Panc1 (cell line): ENCODE measurements at places on chromosomes 2 and 18. TPM values are rescaled to one million over a fixed set of nuclear protein-coding genes. Genes with fewer than 3 reads are reported as not detected.

GRCh38 chr18:61882296-61883004 lies 10.4 kb downstream of the RNF152 start:
- H3K4me3 ChIP-seq, result no peak overlapping the region
- no peaks in the 10 kb centered on the region for H3K27me3 ChIP-seq
- H3K4me1 ChIP-seq, result no peaks in the 10 kb centered on the region
- no peak for DNase-seq

Gene COPS7B
- total RNA-seq, result 41.3 TPM

DNA sequence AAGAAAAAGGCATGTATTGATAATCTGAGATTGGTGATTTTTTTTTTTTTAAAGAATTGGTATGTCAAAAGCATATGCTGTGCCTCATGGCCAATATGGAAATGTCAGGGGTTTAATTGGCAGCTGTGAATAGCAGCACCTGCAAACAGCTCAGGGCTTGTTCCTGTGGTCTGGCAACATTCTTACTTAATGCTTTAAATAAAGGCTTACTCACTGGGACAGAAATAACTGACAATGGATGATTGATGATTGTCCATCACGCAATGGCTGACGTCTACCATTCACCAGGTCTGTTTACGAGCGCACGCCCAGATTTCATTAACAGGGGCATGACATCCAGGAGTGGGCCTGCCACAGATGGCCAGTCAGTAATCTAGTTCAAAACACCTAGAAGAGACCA lies 66.7 kb downstream of the ETAA1 start:
- H3K36me3 ChIP-seq, result no peaks in the 10 kb centered on the region
- H3K27me3 ChIP-seq, result no peaks in the 10 kb centered on the region
- no peak overlapping the region for H3K4me3 ChIP-seq
- DNase-seq, result no peak

DNA sequence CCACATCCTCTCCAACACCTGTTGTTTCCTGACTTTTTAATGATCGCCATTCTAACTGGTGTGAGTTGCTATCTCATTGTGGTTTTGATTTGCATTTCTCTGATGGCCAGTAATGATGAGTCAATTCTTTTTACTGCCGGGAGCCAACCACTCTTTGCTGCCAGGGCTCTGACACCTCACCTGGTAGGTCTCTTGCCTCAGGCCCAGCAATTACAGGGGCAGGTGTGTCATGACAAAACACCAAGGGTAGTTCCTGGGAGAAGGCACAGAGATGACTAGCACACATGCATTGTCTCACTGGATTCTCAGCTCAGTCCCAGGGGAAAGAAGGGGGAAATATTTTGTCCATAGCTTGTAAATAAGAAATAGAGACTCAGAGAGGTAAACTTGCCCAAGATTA lies 122.3 kb downstream of the CHST9 start:
- no peaks in the 10 kb centered on the region for H3K27me3 ChIP-seq
- H3K4me1 ChIP-seq, result no peaks in the 10 kb centered on the region
- H3K27ac ChIP-seq, result no peak overlapping the region
- H3K4me3 ChIP-seq, result no peak overlapping the region
- no peaks in the 10 kb centered on the region for H3K36me3 ChIP-seq

Gene CAPN14
- 0.05 TPM for total RNA-seq

Gene ANKRD12
- total RNA-seq, result 30.7 TPM

DNA sequence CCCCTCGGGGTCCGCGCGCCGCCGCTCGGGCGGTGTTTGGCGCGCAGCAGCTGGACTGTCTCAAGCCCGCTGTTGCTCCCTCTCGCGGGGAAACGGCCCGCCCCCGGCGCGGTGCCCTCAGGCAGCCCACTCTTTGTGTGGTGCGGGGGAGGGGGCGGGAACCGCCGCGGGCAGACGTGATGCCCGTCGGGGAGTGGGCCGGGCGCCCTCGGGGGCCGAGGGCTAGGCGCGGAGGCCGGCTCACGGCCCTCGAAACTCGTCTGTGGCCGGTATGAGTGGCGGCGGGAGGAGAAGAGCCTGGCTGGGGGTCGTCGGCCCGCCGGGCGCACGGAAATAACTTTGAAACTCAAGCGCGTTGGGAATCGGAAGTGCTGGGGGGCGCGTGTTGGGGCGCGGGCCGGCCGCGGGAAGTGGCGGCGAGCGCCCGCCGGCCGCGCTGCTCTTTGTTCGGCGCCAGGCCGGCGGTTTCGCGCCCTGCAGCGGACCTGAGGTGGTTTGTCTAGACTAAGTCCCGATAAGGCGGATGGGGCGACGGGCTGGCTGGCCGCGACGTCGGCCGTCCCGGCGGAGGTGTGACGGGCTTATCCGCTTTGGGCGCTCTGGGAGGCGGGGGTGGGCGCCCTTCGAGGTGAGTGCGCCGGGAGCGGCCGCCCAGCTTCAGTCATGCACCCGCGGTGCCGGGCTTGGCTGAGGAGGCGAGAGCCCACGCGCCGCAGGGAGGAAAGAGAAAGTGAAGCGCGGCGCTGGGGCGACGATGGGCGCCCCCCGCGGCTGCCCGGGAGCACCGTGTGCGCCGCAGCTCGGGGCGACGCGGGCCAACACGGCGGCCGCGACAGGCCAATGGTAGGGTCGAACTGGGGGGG lies 679 bp downstream of the PTMA start:
- no peak for DNase-seq
- no peaks in the 10 kb centered on the region for H3K27me3 ChIP-seq
- peak overlapping the region; percentile 75 for H3K4me3 ChIP-seq

DNA sequence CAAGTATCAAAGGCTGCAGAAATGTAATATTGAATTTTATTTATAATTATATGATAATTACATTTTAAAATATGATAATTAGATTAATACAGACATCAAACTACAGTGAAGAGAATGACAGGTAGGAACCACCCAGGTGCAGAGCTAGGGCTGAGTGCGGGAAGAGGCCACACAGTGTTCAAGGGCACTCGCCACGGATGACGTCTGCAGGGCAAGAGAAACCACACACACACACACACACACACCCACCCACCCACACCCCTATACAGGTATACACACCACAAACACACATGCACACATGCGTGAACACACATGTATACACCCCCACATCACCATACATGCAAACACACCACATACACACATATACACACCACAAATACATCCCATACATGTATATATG lies 41.2 kb downstream of the MBP start:
- peaks cover 51% of the 10 kb centered on the region for H3K4me1 ChIP-seq
- no peak overlapping the region for H3K4me3 ChIP-seq
- no peaks in the 10 kb centered on the region for H3K27me3 ChIP-seq

- DNase-seq, result peak; percentile 7
- H3K4me3 ChIP-seq, result no peak overlapping the region
- H3K27me3 ChIP-seq, result no peaks in the 10 kb centered on the region
Measured at GRCh38 chr18:55012008-55012407, 52.7 kb upstream of the CCDC68 start.

Gene VAMP8
- total RNA-seq, result 93.2 TPM

Gene DUSP2
- 4.9 TPM for total RNA-seq

- no peaks in the 10 kb centered on the region for H3K4me1 ChIP-seq
- no peak within 1 kb of the TSS for H3K27ac ChIP-seq
- 0 out of 2 replicates have a peak, but pooled peaks cover 2% of the 10 kb centered on the region for H3K27me3 ChIP-seq
- DNase-seq, result no peak
Measured at GRCh38 chr2:26640781-26641564, at the start of gene CIB4. Gene CIB4, minus strand, starts transcription at chr2:26641366. Its CDS starts 52 bp downstream, at chr2:26641314.

GRCh38 chr2:5977477-5977876 lies 285.3 kb downstream of the SOX11 start:
- no peaks in the 10 kb centered on the region; the same call in 1 of the 2 replicates for H3K27me3 ChIP-seq
- no peaks in the 10 kb centered on the region; the same call in 1 of the 2 replicates for H3K4me1 ChIP-seq
- no peak overlapping the region for H3K4me3 ChIP-seq
- no peak for DNase-seq

DNA sequence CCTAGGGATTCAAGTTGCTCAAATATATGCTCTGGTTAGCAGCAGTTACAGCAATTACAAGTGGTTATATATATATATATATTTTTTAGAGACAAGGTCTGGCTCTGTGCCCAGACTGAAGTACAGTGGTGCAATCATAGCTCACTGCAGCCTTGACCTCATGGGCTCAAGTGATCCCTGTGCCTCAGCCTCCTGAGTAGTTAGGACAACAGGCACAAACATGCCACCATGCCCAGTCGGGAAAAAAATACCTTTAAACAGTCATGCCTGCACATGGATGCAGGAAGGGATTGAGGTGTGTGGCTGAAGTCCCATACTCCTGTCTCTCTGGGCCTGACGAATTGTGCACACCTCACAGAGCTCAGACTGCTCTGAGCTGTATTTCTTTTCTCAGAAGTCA lies 19.6 kb upstream of the DNAH7 start:
- no peak overlapping the region for H3K27ac ChIP-seq
- no peaks in the 10 kb centered on the region for H3K36me3 ChIP-seq
- H3K27me3 ChIP-seq, result no peaks in the 10 kb centered on the region
- no peaks in the 10 kb centered on the region for H3K4me1 ChIP-seq
- DNase-seq, result no peak

Gene NEU2
- not detected for total RNA-seq

Gene CRYGD
- not detected for total RNA-seq

Gene GREB1L
- 11.0 TPM for total RNA-seq

Gene KCNK3
- 32.8 TPM for total RNA-seq

- H3K27ac ChIP-seq, result no peak overlapping the region
- H3K27me3 ChIP-seq, result no peaks in the 10 kb centered on the region
- no peak overlapping the region for H3K4me3 ChIP-seq
Measured at GRCh38 chr2:11387100-11387390, 42.6 kb upstream of the ROCK2 start.

GRCh38 chr2:154158101-154158500 lies 286.4 kb downstream of the GALNT13 start:
- DNase-seq, result no peak
- H3K36me3 ChIP-seq, result no peaks in the 10 kb centered on the region

DNA sequence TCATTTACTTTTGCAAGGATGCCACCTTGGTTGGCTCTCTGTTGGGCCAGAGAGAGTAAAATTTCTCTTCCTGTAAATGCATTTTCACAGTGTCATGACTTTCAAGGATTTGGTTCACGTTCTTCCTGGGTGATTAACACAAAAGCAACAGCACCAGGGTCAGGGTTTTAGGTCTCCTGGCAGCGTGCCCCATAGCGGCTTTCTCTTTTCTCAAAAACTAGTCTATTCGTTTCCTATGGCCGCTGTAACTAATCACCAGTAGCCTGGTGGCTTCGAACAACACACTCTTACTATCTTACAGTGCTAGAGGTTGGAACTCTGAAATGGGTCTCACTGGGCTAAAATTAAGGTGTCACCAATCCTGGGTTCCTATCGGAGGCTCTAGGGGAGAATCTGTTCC lies 56.3 kb upstream of the ACMSD start:
- peaks cover 10% of the 10 kb centered on the region for H3K27me3 ChIP-seq
- H3K4me1 ChIP-seq, result no peaks in the 10 kb centered on the region
- H3K27ac ChIP-seq, result no peak overlapping the region
- DNase-seq, result no peak
- no peak overlapping the region for H3K4me3 ChIP-seq
- no peaks in the 10 kb centered on the region for H3K36me3 ChIP-seq

- no peaks in the 10 kb centered on the region for H3K4me1 ChIP-seq
- H3K4me3 ChIP-seq, result no peak overlapping the region
- no peak overlapping the region for H3K27ac ChIP-seq
- no peaks in the 10 kb centered on the region for H3K27me3 ChIP-seq
- no peak for DNase-seq
Measured at GRCh38 chr2:57536535-57537231, 509.9 kb upstream of the VRK2 start.

Gene CD207
- total RNA-seq, result not detected

Gene STAT4
- 0.05 TPM for total RNA-seq

GRCh38 chr2:133062931-133063665 lies 393.1 kb upstream of the LYPD1 start:
- no peak overlapping the region for H3K27ac ChIP-seq
- no peak for DNase-seq
- no peaks in the 10 kb centered on the region for H3K4me1 ChIP-seq
- H3K4me3 ChIP-seq, result no peak overlapping the region

Gene CCL20
- not detected for total RNA-seq

Gene GALR1
- total RNA-seq, result not detected

Gene PTPRM
- 1.6 TPM for total RNA-seq

- H3K4me3 ChIP-seq, result no peak overlapping the region
- no peaks in the 10 kb centered on the region for H3K36me3 ChIP-seq
- DNase-seq, result no peak
- no peak overlapping the region for H3K27ac ChIP-seq
- H3K27me3 ChIP-seq, result no peaks in the 10 kb centered on the region
Measured at GRCh38 chr2:241665731-241666440, 20.7 kb downstream of the DTYMK start.

Gene SP140
- total RNA-seq, result 1.1 TPM

DNA sequence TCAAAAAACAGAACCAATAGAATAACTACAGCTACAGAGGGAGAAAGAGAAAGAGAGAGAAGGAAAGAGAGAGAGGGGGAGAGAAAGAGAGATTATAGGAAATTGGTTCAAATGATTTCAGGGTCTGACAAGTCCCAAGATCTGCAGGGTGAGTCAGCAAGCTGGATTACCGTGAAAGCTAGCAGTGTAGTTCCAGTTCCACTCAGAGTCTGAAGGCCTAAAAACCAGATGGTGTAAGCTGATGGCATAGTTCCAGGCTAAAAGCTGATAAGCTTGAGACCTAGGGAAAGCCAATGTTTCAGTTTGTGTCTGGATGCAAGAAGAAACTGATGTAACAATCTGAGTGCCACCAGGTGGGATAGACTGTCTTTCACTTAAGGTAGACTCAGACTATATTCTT lies 397.7 kb downstream of the TRIB2 start:
- no peaks in the 10 kb centered on the region for H3K4me1 ChIP-seq
- no peak overlapping the region for H3K27ac ChIP-seq
- no peaks in the 10 kb centered on the region for H3K27me3 ChIP-seq
- no peak for DNase-seq
- no peak overlapping the region for H3K4me3 ChIP-seq

GRCh38 chr2:106734165-106734564 lies 151.8 kb downstream of the ST6GAL2 start:
- no peak overlapping the region for H3K4me3 ChIP-seq
- no peak for DNase-seq
- no peaks in the 10 kb centered on the region for H3K4me1 ChIP-seq
- no peak overlapping the region for H3K27ac ChIP-seq
- no peaks in the 10 kb centered on the region; the same call in 1 of the 2 replicates for H3K27me3 ChIP-seq

DNA sequence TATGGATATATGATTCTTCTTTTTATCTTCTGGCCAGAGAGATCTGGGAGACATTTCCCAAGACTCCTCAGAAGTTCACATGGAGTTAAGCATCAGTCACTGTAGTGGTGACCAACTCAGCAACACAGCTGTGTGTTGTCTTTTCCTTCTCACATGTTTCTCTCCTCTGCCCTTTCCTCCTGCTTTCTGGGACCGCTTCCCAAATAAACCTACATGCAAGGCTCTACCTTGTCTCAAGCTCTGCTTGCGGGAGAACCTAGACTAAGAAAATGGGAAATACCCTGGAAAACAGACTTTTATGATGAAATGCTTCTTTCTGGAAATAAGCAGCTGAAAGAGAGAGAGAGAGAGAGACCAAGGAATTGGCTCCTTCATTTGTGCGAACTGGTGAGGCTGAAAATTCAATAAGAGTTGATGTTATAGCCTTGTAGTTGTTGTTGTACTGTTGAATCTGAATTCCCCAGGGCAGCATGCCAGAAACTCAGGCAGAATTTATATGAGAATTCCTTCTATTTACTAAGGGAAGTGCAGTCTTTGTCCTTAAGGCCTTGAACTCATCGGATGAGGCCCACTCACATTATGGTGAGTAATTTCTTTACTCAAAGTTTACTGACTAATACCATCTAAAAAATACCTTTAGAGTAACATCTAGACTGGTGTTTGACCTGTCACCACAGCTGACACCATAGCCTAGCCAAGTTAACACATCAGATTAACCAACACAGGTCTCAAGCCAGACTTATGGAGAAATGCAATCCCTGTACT lies 22.7 kb upstream of the DSC1 start:
- H3K4me1 ChIP-seq, result no peaks in the 10 kb centered on the region
- H3K27ac ChIP-seq, result no peak overlapping the region
- no peak overlapping the region for H3K4me3 ChIP-seq
- H3K36me3 ChIP-seq, result no peaks in the 10 kb centered on the region
- no peaks in the 10 kb centered on the region for H3K27me3 ChIP-seq
- DNase-seq, result no peak
